ENCODE measurements at places on chromosomes 3 and 15.

DNA sequence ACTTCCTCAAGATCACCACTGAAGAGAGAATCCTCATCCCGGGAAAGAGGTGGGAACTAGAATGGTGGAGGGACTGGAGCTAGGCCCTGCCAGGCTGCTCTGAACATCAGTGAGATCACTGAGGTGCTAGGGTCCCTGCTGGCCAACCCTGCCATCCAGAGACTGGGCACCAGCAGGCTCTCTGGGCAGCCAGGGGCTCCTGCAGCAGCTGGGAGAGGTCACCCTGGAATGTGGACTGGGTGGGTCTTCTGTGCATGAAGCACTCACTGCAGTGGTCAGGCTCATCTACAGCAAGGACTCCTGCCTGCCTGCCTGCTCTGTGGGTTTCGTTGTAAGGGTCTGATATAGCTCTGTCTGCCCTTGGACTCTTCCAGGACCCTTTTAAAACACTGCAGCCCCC is 24.9 kb downstream of the ALS2CL start:
- DNase-seq = no peak

DNA sequence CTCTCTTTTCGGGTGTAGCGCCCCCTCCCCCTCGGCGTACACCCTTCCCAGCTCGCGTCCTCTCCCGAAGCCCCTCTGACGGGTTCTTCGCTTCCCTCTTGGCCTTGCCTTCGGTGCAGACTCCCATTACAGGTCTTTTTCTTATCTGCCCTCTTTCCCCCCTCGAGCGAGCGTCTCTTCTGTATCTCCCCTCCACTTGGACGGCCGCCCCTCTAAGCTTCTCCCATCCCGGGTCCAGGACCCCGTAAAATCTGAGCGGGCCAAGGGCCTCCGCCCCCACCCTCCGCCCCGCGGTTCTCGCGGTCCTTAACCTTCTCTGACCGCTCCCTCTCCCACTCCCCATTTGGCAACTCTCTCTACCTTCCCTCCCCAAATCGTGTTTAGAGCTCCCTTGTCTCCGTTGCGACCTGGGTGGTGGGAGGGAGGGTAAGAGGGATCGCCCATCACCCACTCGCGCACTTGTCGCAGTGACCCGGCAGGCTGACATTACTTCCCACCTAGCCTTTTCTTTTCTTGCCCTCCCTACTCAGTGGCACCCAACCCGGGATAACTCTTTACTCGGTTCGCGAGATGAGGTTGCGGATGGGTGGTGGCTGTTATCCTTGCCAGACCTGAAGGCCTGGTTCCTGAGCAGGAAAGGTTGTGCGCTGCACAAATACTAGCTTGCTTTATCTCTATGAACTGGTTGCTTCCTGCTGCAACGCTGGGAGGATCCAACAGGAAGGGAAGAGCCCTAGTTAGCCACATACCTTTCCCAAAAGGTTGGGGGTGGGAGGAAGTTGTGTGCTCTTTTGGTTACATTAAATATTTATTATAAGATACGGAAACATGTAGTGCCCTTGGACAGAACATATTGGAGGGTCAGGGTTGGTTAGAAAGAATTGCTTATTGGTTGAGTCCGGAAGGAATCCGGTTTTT is 922 bp downstream of the RAB11A start:
- no peak for DNase-seq

- DNase-seq = no peak
Observed at GRCh38 chr3:5022187-5022965, 43.1 kb downstream of the BHLHE40 start.

DNA sequence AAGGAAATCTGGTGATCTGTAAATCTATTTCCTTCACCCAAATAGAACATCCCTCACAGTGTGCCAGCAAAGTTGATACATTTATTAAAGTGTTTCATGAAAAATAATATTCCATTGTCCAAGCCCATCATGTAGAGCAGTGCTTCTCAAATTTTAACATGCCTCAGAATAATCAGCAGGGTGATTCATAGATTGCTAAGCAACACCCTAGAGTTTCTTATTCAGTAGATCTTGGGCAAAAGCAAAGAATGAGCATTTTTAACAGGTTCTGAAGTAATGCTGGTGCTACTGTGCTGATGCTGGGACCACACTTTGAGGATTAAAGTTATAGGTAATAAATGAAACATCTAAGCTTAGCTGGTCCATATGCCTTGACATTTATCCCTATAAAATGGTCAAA is 210.5 kb downstream of the ZIC4 start:
- no peak for DNase-seq

DNA sequence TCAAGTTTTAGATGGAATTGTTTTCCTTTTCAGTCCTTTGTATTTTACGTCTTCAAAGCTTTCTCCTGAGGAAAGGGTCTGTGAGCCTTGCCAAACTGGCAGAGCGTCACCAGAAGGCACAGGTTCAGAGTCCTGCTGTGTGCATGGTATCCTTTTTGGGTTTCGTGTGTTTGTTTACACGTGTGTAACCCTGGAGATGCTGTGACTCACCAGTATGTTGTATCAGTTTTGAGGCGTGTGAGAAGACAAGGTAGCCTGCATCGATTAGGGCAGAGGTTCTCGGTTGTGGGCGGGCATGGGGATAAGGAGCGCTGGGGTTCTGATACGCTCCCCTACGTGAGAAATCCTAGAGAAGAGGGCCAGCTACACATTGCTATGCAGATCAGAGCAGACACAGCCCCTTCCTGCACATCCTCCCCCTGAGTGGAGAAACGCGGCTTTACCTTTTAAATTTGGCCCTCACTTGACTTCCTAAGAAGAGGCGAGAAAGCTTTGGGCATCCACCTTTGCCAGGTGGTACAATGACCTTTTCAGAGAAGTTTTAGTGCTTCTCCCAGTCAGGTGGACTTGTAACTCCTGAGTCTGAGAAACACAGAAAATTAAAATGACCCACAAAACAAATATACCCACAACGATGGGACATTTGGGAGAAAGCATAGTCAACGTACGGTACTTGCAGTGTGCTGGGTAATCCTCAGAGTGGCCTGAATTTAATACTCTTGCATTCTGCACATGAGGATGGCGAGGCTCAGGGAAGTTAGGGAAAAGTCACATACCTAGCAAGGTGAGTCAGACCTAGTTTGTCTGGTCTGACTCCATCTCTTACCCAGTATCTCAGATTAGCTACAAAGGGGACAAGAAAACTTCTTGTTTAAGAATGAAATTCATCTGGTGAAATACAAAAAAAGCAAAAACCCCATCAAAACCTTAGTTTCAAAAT is 38.1 kb downstream of the TRAK1 start:
- no peak for DNase-seq

GRCh38 chr3:182814419-182815062 is 21.2 kb downstream of the ATP11B start:
- DNase-seq = peak; percentile 4

- DNase-seq = no peak
Observed at GRCh38 chr3:119657887-119658702, 2.3 kb downstream of the POPDC2 start.

GRCh38 chr3:31882431-31882830 is 98.6 kb downstream of the OSBPL10 start:
- no peak for DNase-seq

DNA sequence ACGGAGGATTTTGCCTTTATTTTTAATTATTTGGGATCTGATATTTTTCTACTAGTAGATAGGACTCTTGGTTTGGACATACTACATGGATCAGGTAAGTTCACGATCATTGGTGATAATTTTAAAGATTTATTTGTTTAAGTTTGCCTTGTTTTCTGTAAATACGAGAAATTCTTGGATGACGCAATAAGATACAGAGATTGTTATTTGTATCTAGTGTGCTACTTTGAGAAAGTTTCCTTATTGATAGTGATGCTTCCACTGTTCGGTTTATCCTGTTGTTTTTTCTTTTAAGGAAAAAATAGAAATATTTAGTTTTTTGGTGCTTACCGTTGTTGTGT is 577 bp downstream of the CHD2 start:
- DNase-seq = no peak

GRCh38 chr3:54641226-54642014 is 286.4 kb downstream of the LRTM1 start:
- no peak for DNase-seq

DNA sequence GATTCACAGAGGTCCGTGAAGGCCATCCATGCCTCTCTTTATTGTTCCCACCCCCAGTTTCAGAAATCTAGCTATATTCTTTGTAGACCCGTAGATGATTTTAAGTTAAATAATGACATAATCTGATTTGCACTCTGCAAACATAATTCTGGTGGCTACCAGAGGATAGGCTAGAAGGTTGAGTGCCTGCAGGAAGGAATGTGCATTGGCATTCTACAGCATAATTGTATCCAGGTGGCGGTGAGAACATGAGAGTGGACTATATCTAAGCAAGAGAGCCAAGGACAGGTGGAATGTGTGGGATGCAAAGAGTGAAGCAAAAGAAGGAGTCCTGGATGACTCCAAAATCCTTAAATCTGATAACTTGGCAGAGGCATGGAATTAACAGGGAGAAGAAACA is 298.5 kb upstream of the MME start:
- DNase-seq = no peak

DNA sequence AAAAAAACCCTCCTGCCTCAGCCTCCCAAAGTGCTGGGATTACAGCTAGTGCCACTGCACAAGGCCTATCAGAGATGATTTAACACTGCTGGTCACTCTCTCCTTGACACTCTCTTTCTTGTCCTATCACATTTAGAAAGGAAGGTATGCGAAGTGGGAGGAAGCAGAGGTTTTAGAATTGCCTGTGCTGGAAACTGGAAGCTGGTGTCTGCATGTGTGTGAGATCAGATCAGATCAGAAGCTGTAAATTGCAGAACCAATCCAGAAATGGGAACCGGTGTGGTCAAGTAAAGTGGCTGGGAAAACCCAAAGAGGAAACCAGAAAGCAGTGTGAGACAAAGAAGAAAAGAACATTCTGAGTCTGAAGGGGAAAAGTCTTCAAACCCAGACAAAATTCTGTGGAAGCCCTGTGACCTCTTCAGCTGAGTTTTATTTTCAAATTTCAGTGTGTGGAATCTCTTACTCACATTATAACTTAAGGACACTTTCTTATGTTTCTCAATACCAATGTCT is 2.8 kb downstream of the EFHB start:
- no peak for DNase-seq

GRCh38 chr15:40959331-40960141 is 6.3 kb downstream of the CHAC1 start:
- peak; percentile 44 for DNase-seq

GRCh38 chr15:68781217-68781616 is 39.5 kb downstream of the ANP32A start:
- no peak for DNase-seq

DNA sequence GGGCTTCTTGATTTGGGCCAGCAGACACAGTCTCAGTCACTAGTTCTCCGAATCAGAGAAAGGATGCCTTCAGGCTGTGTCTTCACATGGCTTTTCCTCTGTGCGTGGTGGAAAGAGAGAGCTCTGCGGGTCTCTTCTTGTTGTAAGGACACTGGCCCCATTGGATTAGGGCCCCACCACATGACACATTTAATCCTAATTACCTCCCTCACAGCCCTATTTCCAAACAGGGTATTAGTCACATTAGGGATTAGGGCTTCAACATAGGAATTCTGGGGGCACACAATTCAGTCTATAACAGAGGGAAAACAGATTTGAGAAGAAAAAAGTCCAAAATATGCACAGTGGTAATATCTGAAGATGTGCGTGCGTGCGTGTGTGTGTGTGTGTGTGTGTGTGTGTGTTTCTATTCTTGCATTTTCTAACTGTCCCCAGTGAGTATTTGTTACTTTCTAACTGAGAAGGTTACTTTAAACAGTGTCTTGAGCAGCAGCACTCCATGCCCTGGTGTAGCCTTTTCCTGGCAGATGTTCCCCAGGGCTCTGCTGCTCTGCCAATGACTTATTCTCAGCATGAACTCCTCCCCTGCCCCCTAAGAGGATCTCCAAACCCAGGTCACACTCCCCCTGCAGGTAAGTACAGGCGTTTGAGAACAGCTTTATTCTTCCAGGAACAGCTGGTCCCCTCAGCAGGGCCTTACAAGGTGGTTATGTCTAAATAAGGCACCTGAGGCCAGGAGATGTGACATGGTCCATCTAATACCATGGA is 72.9 kb downstream of the RPL39L start:
- no peak for DNase-seq

DNA sequence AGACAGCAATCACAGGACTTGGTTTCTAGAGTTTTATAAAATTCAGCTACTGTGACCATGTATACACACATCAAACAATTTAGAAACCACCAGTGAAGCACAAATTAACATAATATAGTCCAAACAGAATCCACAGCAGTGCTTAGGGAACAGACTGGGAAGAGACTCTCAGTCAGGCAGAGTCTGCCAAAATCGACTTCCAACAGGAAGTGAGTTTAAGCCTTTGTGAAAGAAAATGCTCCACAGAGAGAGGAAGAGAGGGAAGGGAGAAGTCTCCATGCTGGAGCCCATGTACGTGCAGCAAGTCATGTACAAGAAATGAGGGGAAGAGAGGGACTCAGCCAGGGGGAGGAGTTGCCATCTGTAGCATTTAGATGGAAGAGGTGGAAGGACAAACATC is 172.6 kb downstream of the IL5RA start:
- no peak for DNase-seq

DNA sequence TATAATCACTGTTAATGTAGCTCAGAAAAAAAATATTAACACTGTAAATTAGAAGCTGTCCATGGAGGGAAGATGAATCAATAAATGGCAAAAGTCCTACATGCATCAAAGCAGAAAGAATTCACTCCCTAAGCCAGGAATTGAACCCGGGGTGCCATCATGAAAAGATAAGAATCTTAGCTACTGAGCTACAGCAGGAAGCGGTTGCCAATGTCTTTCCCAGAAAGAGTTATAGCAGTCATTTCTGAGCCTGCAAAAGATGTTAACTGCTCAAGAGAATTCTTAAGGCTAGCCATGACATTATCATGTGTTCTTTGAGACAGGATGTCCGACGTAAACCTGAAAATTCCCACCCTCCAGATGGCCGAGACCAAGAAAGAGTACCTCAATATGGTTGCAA is 47.4 kb upstream of the MKRN3 start:
- no peak for DNase-seq

DNA sequence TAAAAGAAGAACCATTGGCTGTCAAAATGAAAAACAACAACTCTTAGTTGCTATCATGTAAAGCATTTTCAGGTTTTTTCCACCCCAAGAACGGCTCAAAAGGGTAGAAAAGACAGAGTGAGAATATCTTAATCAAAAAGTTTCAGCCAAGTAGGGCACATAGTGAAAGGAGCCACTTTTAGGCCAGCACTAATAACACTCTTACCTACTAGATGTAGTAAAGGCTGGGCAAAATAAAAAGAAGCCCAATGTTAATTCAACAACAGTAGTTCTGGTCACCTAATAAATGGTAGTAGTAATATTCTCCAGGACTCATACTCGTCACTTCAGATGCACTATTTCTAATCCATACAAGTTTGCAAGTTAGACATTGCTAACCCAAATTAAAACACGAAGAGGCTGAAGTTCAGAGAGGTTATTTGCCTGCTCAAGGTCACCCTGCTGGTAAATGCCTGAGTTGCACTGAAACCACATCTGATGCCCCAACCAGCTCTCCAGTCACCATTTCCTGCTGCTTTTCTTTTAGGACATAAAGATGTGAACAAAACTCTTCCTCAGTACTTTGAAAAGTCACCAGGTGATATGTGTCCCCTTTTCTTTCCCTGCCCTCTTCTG is 7.5 kb downstream of the GOLIM4 start:
- no peak for DNase-seq

Measured in left renal pelvis (tissue), 4 donors.